ENCODE measurements at places on chromosomes 11 and 22.

DNA sequence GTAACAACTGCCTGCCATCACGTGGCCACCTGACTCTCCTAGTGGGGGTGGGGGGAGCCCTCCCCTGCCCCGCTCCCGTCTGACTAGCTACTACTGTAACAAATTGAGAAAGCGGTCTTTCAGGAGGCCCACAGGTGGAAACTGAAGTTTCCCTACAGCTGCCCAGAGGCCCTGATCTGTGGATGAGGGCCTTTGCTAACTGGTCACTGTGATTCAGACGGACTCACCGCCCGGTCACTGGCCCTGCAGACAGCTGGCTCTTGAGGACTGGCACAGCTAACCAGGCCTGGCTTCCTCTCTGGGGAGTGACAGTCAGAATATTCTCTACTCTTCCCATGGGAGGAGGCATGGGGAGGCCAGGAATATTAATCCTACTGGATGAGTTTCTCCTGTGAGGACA is 116.8 kb downstream of the ARHGAP8 start:
- DNase-seq: no peak

GRCh38 chr22:31241936-31242335 is 29.8 kb downstream of the LIMK2 start:
- no peak for DNase-seq

DNA sequence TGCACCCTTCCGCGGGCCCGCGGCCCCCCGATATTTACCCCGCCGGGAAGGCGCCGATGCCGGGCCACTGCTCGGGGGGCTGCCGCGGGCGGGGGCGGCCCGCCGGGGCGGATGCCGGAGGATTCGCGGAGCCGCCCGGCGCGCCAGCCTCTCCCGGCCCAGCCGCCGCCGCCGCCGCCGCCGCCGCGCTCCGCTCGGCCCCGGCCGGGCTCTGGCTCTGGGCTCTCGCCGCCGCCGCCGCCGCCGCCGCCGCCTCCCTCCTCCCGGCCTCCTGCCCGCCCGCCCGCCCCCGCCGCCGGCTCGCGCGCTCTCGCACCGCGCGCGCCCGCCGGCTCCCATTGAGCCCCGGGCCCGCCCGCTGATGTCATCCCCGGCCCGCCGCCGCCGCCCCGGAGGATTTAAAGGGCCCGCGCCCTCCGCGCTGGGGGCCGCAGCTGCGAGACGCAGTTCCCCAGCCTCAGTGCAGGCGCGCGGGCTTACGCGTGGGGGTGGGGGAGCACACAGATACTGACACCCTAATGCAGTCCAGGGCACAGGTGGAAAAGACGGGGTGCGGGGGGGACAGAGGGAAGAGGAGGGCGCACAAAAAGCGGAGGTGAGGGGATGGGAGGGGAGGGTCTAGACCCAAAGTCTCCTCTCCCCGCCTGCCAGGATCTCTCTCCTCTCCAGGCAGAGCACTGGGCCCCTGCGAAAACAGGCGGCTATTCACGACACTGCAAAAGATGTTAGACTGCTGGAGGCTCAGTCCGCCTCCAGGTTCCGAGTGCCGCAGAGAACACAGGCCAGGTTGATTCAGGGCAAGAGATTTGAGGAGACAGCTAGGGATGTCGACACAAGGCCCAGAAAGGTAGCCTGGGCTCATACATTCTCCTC is at the start of gene CSNK1E:
CSNK1E (minus strand) TSS at position 312 of the 873 bp plus-strand sequence. CDS start 3,276 bp downstream, outside the sequence.
- no peak for DNase-seq

GRCh38 chr11:18010121-18010670 is 2.7 kb downstream of the SERGEF start:
- no peak for DNase-seq

DNA sequence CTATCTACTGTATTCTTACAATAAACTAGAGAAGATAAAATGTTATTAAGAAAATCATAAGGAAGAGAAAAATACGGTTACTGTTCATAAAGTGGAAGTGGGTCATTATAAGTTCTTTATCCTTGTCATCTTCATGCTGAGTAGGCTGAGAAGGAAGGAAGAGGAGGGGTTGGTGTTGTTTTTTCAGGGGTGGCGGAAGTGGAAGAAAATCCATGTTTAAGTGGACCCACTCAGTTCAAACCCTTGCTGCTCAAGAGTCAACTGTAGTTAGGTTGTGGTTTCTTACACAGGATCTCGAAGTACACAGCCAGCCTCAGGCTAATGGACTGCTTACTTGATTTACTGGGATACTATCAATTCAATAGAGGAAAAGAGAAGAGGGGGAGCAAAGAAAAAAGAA is 63.1 kb downstream of the PIWIL4 start:
- no peak for DNase-seq

DNA sequence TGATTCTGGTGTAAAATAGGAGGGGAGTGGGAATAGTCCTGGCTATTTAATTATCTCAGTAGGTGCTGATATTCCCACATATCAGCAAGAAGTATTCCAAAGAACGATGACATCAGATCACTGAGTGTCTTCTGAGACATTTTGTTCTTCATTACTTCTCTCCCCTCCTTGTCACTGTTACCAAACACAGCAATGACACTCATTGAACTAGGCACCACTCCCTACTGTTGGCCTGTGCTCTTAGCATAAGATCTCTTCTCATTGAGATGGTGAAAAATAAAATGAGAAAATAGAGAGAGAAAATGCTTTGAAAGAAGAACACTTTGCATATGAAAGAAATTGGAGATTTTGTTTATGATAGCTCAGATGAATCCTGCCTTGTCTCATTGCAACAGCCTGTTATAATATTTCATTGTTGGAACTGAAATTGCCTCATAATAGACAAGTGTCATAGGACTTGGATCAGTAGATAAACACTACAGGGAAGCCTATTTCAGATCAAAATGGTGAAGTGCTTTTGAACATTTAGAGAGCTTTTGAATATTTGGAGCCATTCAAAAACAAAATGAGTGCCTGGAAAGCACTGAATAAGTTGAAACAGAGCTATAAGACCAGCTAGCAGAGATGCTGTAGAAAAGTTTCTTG is 11.3 kb upstream of the ETS1 start:
- no peak for DNase-seq

GRCh38 chr22:32063701-32064100 is 20.6 kb downstream of the SLC5A1 start:
- no peak for DNase-seq

DNA sequence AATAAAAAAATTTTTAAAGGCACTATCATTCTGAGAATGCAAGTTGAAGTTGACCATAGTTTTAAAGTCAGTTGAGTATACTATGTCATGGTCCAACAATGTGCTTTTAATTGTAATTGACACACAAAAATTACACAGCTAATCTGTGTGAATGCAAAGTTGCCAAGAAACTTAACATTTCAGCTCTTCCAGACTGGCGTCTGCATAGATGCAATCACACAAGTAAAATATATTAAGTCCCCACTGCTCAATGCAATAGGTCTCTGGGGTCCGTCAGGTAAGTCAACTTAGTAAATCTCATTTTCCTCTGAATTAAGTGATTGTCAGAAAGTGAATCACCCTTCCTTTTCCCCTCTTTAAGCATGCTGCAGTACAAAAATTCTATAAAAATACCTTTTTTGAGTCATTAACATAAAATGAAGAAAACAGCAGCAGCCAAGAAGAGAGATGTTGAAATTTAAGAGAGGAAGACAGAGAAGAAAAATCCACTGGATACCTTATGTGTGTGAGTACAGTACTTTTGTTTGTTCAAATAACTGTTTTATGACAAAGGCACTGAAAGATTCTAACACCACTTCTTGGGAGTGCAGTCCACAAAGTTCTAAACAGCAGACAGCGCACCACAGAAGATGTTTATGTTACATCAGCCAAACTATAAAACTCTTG is 5.1 kb downstream of the FZD4 start:
- no peak for DNase-seq

GRCh38 chr11:31340903-31341572 is 28.5 kb downstream of the DCDC1 start:
- no peak for DNase-seq

DNA sequence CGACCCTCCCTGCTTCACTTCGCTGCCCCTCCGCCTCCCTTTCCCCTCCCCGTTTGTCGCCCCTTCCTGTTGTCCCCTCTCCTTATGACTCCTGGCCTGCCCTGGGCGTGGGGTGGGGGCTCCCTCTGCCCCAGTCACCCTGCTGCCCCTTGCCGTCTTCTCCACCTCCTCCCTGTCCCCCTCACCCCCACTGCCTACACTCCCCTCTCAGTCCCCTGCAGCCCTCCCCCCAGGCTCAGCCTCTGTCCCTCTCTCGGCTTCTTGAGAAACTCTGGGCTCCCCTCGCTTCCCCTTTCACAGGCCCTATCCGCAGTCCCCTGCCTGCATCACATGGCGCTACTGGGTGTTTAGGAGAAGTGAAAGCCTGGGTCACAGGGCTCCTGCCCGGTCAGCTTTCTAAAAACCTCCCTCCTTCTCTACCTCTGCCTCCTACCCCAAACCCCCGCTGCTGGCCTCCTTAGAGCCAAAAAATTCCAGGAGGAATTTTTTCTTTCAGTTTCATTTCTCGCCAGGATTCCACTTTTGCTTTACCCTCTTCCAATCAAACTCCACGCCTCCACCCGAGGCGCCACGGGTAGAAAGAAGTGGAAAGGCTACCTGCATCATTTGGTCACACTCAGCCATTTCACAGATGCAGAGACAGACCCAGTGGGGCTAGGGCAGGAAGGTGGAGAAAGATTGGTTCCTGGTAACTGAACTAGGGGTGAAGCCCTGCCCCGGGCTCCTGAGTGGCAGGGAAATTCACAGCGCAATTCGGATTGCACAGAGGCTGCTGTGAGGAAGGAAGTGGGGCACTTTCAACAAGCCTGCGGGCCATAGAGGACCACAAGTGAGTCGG is at the start of gene SLC15A3:
SLC15A3 (minus strand) TSS at position 273 of the 838 bp plus-strand sequence. CDS start 625 bp downstream, outside the sequence.
- no peak for DNase-seq

DNA sequence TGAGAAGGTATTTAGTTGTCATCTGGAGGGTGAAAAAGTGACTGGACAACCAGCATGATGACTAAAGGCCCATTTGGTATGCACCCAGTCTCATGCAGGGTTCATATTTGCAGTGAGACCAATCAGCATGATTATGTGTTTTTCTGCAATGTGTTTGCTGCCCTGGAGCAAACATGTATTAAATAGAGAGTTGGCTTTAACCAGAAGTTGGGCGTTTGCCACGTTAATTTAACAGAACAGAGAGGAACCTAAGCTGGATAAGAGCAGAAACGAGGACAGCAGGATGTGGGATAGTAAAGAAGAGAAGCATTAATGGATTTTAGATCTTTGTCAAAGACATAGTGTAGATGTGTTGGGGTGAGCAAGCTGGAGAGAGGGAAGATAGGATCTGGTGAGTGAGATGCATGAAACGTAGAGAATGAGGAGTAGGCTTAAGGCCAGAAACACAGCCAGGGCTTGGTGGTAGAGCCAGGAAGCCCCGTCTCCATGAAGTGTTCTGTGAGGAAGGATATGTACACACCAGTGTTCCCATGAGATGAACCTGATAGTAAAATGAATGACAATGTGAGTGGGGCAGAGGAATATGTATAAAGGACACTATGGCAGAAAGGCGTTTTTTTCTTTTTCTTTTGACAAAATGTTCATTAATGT is 164.0 kb upstream of the PDGFD start:
- no peak for DNase-seq

- no peak for DNase-seq
Observed at GRCh38 chr11:73322382-73323306, 14.6 kb downstream of the ARHGEF17 start.

DNA sequence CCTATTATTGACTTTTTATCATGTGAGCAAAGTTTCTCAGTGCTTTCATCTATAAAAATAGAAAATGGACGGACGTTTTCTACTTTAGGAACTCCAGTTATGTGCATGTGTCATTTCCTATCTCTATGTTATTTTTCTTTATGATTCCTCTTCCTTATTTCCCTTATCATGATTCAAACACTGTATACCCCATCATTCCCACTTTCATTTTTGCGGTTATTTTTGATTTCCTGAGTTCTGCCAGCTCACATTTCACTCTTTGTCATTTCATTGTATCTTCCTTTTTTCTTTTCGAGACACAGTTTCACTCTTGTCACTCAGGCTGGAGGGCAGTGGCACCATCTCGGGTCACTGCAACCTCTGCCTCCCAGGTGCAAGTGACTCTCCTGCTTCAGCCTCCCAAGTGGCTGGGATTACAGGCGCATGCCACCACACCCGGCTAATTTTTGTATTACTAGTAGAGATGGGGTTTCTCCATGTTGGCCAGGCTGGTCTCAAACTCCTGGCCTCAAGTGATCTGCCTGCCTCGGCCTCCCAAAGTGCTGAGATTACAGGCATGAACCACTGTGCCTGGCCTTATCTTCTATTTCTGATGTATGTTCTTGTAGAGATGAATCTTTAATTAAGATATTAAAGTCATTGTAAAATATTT is 21.5 kb downstream of the C11orf58 start:
- DNase-seq: no peak

DNA sequence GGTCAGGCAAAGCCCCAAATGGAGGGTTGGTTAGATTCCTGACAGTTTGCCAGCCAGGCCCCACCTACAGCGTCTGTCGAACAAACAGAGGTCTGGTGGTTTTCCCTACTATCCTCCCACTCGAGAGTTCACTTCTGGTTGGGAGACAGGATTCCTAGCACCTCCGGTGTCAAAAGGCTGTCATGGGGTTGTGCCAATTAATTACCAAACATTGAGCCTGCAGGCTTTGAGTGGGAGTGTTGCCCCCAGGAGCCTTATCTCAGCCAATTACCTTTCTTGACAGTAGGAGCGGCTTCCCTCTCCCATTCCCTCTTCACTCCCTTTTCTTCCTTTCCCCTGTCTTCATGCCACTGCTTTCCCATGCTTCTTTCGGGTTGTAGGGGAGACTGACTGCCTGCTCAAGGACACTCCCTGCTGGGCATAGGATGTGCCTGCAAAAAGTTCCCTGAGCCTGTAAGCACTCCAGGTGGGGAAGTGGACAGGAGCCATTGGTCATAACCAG is 4.7 kb upstream of the TTC36 start:
- no peak for DNase-seq

DNA sequence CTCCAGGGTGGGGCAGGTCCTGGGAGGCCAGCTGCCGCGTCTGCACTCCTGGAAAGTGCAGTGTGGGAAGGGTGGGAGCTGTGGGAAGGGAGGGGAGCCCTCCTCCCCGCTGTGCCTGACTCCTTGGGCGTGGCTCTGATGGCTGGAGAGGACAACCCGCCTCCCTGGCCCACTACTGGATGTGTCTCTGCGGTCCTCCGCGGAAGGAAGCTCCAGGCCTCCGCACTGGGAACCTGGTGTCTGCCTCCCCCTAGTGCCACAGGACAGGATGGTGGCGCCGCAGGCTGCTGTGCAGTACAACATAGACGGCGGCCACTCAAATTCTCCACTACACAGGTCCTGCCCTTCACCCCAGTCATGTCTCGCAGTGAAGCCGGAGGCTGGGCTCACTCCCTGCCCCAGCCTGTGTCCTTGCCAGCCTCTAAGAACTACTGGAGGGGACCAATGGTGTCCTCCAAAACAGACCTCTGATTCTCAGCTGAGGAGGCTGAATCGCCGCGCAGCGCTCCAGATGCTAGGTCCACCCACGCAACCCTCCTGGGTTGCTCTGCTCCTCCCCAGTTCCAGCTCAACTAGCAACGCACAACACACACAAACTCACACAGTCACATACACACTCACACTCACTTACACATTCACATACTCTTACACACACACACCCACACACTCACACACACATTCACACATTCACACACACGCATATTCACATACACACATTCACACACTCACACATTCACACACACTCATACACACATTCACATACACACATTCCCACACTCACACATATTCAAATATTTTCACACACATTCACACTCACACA is 12.4 kb upstream of the DSCAML1 start:
- no peak for DNase-seq
